ENCODE measurements at places on chromosomes 2 and 18. TPM values are rescaled to one million over a fixed set of nuclear protein-coding genes. Genes with fewer than 3 reads are reported as not detected.

DNA sequence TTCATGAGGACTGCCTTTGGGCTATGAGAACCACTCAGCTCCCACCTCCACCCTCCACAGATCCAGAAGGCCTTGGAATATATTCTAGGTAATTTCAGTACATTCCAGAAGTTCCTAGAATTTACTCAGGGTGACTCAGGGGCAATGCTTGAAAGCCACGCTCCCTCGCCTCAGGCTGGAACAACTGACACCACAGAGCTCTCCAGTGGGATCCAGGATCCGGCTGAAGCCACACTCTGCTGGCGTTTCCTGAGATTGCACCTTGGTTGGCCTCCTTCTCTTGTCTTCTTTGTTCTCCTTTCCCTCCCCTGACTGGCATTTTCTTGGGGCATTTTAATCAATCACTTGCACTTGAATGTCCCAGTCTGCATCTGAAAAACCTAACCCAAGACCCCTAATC is 92.6 kb upstream of the KCNE4 start:
- no peak for DNase-seq

DNA sequence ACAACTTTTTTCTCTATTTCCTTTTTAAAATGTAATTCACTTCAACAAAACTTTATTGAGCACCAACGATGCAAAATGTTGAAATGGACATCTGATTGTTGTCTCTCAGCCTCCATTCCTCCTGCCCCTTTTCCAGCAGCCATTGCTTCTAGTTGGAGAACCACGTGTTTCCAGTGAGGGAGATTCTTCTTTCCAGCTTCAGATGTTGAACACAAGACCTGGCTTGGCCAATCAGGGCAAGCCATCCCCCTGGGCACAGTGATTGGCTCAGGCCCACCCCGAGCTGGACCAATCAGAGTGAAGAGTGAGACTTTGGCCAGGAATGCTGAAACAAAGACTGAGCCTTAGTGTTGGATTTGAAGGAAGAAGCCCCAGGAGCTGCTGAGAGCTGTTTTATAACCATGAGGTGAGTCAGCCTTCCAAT is 59.0 kb downstream of the E2F6 start:
- DNase-seq: no peak

DNA sequence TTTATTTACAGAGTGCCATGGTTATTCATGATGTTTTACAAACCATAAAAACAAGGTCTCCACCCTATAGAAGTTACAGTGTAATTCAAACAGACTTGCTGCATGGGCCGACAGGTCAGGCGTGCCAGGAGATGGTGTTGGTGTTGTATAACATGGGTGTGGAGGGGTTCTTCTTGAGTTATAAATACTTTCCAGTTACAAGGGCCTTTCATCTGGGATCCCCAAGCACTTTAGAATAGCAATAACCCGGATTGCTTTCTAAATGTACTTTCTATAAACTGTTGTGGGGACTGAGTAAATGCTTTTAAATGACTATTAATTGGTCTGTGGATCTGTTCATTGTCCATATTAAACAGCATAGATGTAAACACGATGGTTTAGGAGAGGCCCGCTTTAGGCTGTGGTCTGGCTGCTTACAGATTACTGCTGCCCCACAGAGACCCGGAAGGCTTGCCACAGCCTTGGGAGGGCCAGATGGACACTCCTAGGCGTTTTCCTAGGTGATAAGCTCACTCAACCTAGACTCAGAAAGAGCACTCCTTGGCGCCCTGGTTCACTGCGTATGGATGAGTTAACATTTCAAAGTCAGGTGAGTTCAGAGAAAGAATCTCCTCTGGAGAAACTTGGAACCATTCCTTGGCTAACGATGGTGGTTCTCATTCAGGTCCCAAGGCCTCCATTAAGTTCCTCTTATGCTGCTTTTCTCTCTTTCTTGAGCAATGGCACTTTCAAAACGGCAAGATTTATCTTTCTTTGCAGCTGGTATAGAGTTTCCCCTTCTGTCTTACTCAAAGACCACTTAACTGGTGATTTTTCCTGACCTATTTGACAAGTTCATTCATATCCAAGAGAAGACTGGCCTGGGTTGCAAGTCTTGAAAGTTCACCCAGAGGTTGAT is 3.6 kb upstream of the KIAA2012 start:
- DNase-seq: no peak

RUFY4 gene
- 2.1 TPM for total RNA-seq

DNA sequence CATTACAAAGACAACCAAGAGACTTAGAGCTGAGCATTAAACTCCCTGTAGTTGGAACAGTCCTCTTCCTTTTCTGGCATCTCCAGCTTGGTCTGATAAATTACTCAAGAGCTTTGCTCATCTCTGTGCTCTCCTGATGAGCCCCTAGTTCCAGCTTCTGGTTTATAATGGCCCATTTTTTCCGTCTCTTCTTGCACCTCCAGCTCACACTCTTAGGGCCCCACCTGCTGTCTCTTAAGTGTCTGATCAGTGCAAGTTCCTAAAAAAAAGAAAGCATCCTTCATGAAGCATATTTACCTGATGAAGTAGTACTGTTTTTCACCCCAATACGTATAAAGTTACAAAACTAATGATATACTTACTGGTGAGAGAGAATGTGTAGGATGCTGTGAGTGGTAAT is 822.9 kb downstream of the RNF144A start:
- DNase-seq: no peak

CDK15 gene
- not detected for total RNA-seq

DNA sequence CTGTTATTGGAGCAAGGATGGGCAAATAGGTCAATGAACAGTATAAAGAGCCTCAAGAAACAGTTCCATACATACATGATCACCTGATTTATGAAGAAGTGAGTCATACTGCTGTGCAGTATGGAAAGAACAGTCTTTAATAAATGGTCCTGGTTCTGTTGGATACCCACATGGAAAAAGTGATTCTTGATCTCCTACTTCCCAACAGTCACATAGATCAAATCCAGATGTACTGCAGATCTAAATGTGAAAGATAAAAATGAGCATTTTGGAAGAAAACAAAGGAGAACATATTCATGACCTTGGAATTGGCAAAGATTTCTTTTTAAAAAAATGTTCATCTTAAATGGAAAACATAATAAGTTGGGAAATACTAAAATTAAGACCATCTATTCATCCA is 75.8 kb downstream of the CCDC148 start:
- DNase-seq: no peak

CEBPZOS gene
- total RNA-seq: 33.1 TPM

- no peak for DNase-seq
These were observed 453.8 kb downstream of the DSC3 start for GRCh38 chr18:30588673-30589164.

TIMM21 gene
- 15.6 TPM for total RNA-seq
